ENCODE measurements at places on chromosomes 1 and 21. TPM values are rescaled to one million over a fixed set of nuclear protein-coding genes. Genes with fewer than 3 reads are reported as not detected.
A peak's percentile ranks its signal among the peaks of the same experiment; 100 is the strongest.

DNA sequence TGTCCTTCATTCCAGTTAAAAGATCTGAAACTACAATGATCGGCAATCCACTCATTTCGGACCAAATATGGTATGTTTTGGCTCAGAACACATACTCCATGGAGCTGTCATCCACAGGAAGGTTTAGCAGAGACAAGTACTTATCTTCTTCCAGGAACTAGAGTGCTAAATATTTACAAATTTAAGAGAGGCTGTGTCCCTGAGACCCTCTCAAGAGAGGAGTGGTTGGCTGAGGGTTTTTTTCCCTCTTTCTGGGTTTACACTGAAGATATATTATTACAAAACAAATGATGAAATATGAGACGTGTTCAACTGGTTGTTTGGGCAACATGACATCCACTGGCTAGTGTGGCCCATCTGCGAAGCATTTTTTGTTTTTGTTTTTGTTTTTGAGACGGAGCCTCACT lies 25.9 kb upstream of the NID1 start:
- no peaks in the 10 kb centered on the region for H3K36me3 ChIP-seq
- peak overlapping the region; percentile 66 for H3K27ac ChIP-seq
- no peak overlapping the region for H3K4me3 ChIP-seq
- no peak for DNase-seq
- no peaks in the 10 kb centered on the region for H3K4me1 ChIP-seq

DNA sequence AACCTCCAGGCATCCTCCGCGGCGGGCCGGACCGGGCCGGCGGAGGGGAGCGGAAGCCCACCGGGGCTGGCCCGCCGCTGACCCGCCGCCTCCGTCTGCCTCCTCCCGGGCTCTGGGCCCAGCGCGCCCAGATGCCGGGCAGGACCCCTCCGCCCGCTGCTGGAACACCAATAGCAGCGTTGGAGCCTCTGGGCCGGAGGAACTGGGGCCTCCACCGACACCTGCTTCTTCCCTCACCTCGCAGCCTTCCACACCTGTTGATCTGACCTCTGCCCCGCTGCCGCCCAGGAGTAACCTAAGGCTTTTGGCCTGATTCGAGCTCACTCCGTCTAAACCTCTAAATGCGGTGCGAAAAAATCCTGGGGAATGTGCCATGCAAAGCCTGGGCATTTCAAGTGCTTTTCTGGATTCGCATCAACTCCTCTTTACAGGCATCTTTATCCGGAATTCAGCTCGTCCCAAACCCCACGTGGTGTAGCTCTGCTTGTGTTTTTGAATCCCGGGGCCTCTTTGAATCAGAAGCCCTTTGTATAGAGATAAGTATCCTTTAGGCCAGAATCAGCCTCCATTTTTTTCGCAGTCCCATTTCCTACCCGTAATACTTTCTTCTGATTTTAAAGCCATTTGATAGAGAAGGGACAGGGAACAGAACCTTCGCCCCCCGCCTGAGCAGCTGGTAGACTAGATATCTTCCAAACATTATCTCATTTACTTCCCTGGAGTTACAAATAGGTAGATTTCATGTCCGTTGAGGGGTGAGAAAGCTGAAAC lies 680 bp upstream of the CNN3 start:
- peak overlapping the region; percentile 37 for H3K4me3 ChIP-seq
- no peaks in the 10 kb centered on the region for H3K36me3 ChIP-seq
- no peaks in the 10 kb centered on the region for H3K27me3 ChIP-seq
- peaks cover 29% of the 10 kb centered on the region for H3K4me1 ChIP-seq
- peak overlapping the region; percentile 95 for H3K27ac ChIP-seq
- DNase-seq: no peak

LMNA gene
- 345 TPM for polyA plus RNA-seq

DNA sequence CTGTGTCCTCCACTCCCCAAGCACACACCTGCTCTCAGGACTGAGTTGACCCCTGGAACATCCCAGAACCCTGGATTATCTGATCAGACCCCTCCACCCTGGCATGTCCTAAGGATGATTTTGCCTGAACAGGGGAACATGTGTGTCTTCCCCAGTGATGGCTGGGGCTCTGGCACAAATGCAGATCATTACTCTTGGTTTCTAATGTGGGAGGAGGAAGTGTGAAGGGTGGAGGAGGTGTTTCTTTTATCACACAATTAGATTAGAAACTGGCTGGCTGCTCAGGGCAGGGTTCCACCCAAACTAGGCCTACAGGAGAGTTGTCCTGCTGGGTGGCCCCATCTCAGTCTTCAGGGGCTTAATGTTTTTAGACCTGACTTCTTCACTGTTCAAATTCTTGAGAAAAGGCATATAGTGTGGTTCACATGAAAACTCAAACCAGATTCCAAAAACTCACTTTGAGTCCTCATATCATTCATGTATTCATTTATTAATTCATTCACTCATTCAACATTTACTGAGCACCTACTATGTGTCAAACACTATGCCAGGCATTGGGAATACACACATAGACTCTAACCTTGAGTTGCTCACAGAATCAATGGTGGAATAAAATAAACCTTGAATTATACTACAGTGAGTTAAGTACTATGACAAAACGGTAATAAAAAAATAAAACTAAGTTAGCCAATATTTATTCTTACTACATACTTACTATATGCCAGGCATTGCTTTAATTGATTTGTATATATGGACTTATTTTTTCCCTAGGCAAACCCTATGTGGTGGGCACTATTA lies 221.8 kb upstream of the JUN start:
- DNase-seq: no peak
- no peaks in the 10 kb centered on the region for H3K27me3 ChIP-seq
- no peaks in the 10 kb centered on the region for H3K36me3 ChIP-seq

MIS18A gene
- polyA plus RNA-seq: 7.7 TPM

LRRC39 gene
- 1.1 TPM for polyA plus RNA-seq

- H3K4me3 ChIP-seq: no peak overlapping the region
- H3K36me3 ChIP-seq: no peaks in the 10 kb centered on the region
- H3K27me3 ChIP-seq: peaks cover 25% of the 10 kb centered on the region
- peak overlapping the region; percentile 96 for H3K27ac ChIP-seq
These were observed 622 bp upstream of the TMPRSS2 start for GRCh38 chr21:41508415-41509144.

- no peaks in the 10 kb centered on the region for H3K27me3 ChIP-seq
- no peak for DNase-seq
- H3K4me3 ChIP-seq: no peak overlapping the region
- no peaks in the 10 kb centered on the region for H3K36me3 ChIP-seq
- H3K4me1 ChIP-seq: peaks cover 45% of the 10 kb centered on the region
- H3K27ac ChIP-seq: peak overlapping the region; percentile 82
These were observed 3.1 kb downstream of the PRUNE1 start for GRCh38 chr1:151011154-151011850.

- no peaks in the 10 kb centered on the region for H3K27me3 ChIP-seq
- H3K4me1 ChIP-seq: no peaks in the 10 kb centered on the region
- H3K27ac ChIP-seq: no peak overlapping the region
- no peak overlapping the region for H3K4me3 ChIP-seq
These were observed 33.9 kb downstream of the WDR4 start for GRCh38 chr21:42845296-42845965.

DNA sequence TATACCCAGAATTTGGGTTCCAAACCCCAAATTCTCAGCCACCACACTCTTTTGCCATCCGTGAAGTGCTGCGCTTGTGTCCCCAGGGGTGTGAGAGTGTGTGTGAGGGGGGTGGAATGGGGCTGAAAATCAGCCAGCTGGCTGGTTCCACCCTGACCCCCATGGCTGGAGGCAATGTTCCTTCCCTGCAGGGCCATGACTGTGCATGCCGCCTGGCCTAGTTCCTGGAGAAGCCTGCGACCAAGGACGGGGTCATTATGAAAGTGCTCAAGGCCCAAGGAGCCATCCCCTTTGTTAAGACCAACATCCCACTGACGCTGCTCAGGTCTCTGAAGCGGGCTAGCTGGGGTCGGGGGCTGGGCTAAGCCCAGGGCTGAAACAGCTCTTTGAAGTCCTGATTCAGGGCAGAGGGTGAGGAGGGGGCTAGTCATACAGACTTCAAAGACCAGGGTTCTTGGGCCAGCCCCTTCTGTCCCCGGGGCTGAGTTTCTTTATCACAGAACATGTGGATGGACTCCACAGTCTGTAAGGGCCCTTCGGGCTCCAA lies 38.7 kb downstream of the FAAH start:
- no peaks in the 10 kb centered on the region for H3K4me1 ChIP-seq
- no peaks in the 10 kb centered on the region for H3K36me3 ChIP-seq
- DNase-seq: no peak
- peaks cover 6% of the 10 kb centered on the region for H3K27me3 ChIP-seq
- no peak overlapping the region for H3K27ac ChIP-seq

DNA sequence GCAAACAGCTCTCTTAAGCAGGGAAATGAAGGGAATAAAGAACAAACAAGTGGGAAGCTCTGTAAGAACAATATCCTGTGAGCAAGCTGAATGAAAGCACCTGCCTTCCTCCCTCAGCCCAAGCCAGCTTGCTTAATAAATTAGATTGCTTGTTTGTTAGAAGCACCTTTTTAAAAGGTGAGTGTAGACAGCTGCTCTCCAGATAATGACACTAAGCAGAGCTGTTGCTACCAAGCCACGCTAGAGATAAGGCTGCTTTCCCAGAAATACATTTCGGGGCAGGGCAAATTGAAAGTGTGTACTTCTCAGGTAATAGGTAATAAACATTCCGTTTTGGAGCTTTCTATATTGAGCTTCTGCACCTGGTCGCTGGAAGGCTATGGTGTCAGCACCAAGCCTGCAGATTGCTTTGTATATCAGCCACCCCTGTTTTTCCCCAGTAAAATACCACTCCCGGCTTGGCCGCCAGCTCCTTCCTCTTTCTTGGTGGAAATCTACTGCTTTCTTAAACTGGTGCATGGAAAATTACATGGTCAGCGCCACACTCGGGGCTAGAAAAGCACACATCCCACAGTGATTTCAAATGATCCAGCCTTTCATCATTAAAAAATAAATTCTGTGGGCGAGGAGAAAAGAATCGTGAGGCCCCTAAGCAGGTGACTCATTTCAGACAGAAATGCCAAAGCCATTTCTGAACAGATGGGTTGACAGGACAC lies 151.3 kb downstream of the ETS2 start:
- peak overlapping the region; percentile 96 for H3K27ac ChIP-seq
- no peaks in the 10 kb centered on the region for H3K27me3 ChIP-seq
- peaks cover 59% of the 10 kb centered on the region for H3K4me1 ChIP-seq
- DNase-seq: peak; percentile 50

DNA sequence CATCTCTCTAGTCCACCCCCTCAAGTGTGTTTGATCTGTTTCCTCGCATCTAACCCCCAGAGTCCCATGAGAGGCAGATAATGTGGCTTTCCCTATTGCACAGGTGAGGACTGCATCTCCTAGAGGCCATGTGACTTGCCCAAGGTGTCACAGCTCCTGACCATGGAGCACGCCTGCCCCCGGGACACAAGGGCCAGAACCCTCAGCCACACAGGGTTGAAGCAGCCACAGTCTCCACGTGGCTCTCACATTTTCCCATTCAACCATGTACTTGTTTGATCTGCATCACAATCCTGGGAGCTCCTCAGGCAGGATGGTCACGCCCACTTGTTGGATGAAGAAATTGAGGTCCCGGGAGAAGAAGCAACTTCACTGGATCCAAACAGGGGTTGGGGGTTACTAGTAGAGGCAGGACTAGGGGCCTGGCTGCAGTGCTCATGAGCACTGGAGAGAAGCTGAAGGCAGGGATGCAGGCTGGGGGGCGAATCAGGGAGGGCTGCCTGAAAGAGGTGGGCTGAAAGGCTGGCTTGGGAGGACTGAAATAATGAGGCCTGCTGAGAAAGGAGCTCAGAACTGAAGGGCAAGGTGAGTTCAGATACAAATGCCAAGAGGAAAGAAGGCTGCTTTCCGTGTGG lies 207.9 kb downstream of the PTPRU start:
- no peak for DNase-seq
- H3K27me3 ChIP-seq: no peaks in the 10 kb centered on the region
- no peaks in the 10 kb centered on the region for H3K4me1 ChIP-seq
- no peak overlapping the region for H3K4me3 ChIP-seq
- no peak overlapping the region for H3K27ac ChIP-seq

DNA sequence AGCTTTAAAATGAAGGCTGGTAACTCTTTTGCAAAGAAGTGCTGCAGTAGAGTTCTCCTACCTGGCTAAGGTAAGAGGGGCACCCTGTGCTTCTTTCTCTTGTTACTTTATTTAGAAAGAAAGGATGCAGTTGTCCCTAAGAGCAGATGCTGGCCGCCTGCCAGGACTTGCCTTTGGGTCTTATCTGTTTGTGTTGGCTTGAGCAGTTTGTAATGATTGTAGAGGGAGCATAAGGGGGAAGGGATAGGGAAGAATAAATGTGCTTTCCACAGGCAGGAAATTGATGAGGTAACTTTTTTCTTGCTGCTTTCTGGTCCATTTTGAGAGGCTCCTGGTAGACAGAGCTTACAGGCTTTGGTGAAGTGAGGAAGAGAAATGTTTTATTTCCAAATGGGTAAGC lies 229.6 kb downstream of the HHAT start:
- no peaks in the 10 kb centered on the region for H3K27me3 ChIP-seq
- DNase-seq: peak; percentile 40
- H3K27ac ChIP-seq: no peak overlapping the region

TP73 gene
- polyA plus RNA-seq: 0.27 TPM

- no peak overlapping the region for H3K27ac ChIP-seq
These were observed 472.4 kb upstream of the PRMT6 start for GRCh38 chr1:106584107-106584506.

GRCh38 chr1:40896482-40896881 lies 34.3 kb upstream of the CITED4 start:
- H3K36me3 ChIP-seq: no peaks in the 10 kb centered on the region
- DNase-seq: no peak
- H3K4me3 ChIP-seq: no peak overlapping the region
- peaks cover 3% of the 10 kb centered on the region for H3K4me1 ChIP-seq
- no peak overlapping the region for H3K27ac ChIP-seq

DNA sequence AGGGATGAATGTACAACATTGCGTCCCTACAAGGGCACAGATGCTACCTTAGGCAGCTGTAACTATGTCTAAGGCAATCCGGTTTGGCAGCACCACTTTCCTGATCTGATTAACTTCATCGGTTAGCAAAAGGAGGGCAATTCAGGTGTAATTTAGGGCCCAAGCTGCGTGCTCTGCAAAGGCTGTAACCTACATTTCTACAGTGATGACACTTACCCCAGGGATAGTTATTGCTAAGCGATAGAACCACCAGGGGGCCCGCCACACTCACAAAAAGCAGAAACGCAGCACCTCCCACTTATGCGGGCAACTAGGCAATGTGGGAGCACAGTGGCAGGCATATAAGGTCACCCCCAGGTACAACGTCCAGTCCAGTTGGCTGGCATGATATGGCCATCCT lies 113.5 kb downstream of the GDAP2 start:
- no peak overlapping the region for H3K4me3 ChIP-seq
- H3K27ac ChIP-seq: no peak overlapping the region
- no peaks in the 10 kb centered on the region for H3K27me3 ChIP-seq
- H3K36me3 ChIP-seq: no peaks in the 10 kb centered on the region
